Dorsolateral prefrontal cortex (tissue), 122 donors: ENCODE measurements at places on chromosomes 7 and 10. TPM values are rescaled to one million over a fixed set of nuclear protein-coding genes. Genes with fewer than 3 reads are reported as not detected.

The MEIG1 gene
- total RNA-seq = 1.5 TPM

The POLR2J2 gene
- total RNA-seq = 29.7 TPM

The HK1 gene
- total RNA-seq = 172 TPM

The CAV1 gene
- total RNA-seq = 24.5 TPM

The HECTD2 gene
- 33.3 TPM for total RNA-seq

The PALD1 gene
- total RNA-seq = 21.5 TPM

The ENTPD1 gene
- total RNA-seq = 9.9 TPM

The FOXI2 gene
- total RNA-seq = not detected

The PDE1C gene
- 83.1 TPM for total RNA-seq

The HYAL4 gene
- not detected for total RNA-seq

The PIP4K2A gene
- total RNA-seq = 249 TPM

The ADRB1 gene
- 20.2 TPM for total RNA-seq

The MLXIPL gene
- total RNA-seq = 36.7 TPM

The LOXL4 gene
- total RNA-seq = 0.50 TPM

The WDFY4 gene
- 4.9 TPM for total RNA-seq

The CHAT gene
- total RNA-seq = not detected

The GARIN1A gene
- 7.5 TPM for total RNA-seq

The FRG2B gene
- total RNA-seq = not detected

The TLX1 gene
- total RNA-seq = not detected

The PCGF5 gene
- total RNA-seq = 66.7 TPM

The TMEM270 gene
- total RNA-seq = not detected

The ANKRD2 gene
- total RNA-seq = 5.4 TPM

The TRDMT1 gene
- total RNA-seq = 11.5 TPM

The CDHR1 gene
- total RNA-seq = 17.4 TPM

The OR2A7 gene
- not detected for total RNA-seq

The OGDHL gene
- 84.2 TPM for total RNA-seq

The SFMBT2 gene
- total RNA-seq = 20.2 TPM

The PDE6C gene
- not detected for total RNA-seq

The ATOH7 gene
- total RNA-seq = 2.6 TPM

The MAGI2 gene
- total RNA-seq = 246 TPM

The CHN2 gene
- 33.9 TPM for total RNA-seq

The LBX1 gene
- not detected for total RNA-seq

The CASD1 gene
- total RNA-seq = 63.1 TPM

The NKX6-2 gene
- 47.3 TPM for total RNA-seq

The GPNMB gene
- 20.7 TPM for total RNA-seq

The SYNPO2L gene
- 0.10 TPM for total RNA-seq

The COX19 gene
- 22.5 TPM for total RNA-seq

The ARHGEF35 gene
- 0.25 TPM for total RNA-seq

The UTF1 gene
- total RNA-seq = not detected

The OR13A1 gene
- total RNA-seq = not detected

The CREB3L2 gene
- 15.6 TPM for total RNA-seq

The CFAP70 gene
- total RNA-seq = 9.4 TPM

The MUC3A gene
- total RNA-seq = not detected

The GPR15LG gene
- not detected for total RNA-seq

The CCDC136 gene
- total RNA-seq = 105 TPM

The C10orf105 gene
- 5.8 TPM for total RNA-seq

The SEMA3E gene
- 14.4 TPM for total RNA-seq

The MRLN gene
- total RNA-seq = not detected

The PLAC9 gene
- total RNA-seq = 4.2 TPM

The KEL gene
- 2.9 TPM for total RNA-seq

The SAP25 gene
- total RNA-seq = 3.5 TPM

The SCART1 gene
- total RNA-seq = 6.9 TPM

The PRSS58 gene
- not detected for total RNA-seq

The EDRF1 gene
- total RNA-seq = 35.7 TPM

The DNAJC12 gene
- total RNA-seq = 37.0 TPM

The FGFR2 gene
- total RNA-seq = 78.0 TPM

The TWIST1 gene
- 1.0 TPM for total RNA-seq

The SLC13A4 gene
- total RNA-seq = 22.6 TPM

The MRPS24 gene
- 67.3 TPM for total RNA-seq
